ENCODE measurements at places on chromosomes 1 and 21.
A peak's percentile ranks its signal among the peaks of the same experiment; 100 is the strongest.

DNA sequence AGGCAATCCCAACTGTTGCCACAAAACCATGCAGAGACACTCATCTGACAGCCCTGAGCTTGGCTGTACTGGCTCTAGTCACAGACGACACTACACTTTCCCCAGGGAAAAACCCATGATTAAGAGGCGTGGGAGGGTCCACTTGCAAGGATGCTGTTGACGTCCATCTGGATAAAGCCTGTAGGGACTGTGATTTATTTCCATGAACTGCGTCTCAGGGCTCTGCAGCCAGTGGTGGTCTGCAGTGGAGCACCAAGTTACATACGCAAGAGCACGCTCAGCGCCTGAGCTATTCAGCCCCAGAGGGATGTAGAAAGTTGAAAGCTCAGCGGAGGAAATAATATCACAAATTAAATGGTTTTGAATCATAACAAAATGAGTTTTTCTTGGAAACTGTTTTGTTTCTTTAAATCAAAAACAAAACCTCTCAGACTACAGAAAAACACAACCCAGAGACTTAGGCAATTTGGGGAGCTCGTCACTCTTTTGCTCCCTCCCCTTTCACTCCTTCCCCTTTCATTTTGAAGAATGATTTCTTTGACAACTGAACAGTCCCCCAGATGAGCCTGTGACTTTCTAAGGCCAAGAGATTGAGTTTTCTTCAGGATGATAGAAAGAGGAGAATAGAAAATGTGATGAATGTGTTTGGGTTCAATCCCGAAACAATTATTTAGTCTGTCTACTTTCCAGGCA is 71.2 kb downstream of the NGF start:
- DNase-seq: no peak

- no peak for DNase-seq
These were observed 95.8 kb upstream of the HOOK1 start for GRCh38 chr1:59718989-59719360.

DNA sequence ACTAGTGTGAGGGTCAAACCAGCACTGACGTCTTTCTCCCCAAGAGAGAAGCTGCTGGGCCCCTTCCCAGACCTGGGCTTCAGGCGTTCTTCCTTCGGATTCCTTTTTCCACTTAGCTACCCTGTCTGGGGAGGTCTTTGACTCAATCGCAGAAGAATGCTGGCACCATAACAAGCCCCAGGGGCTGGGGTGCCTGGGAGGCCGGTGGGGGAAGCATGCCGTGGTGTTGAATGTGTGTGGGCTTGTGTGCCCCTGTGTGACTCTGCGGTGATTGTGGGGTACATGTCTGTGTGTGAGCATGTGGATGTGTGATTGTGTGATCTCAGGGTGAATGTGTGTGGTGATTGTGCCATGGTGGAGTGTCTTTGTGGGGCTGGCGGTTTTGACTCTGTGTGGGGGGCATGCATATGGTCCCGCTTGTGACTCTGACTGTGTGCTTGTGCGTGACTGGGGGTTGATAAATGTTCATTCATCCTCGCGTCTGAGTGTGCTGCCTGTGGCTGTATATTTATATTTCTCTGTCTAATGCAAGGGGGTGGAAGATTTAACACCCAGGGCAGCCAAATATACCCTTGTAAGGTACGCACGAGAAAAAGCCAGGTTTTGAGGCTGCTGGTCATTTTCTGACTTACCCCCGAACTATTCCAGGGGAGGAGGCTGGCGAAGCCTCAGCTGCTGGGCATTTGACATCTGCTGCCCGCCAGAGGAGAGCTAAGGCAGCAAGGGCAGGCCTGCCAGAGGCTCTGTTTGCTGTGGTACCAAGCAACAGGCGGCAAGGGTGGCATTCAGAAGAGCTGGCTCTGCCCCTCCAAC is 1.1 kb upstream of the SYNC start:
- DNase-seq: no peak

DNA sequence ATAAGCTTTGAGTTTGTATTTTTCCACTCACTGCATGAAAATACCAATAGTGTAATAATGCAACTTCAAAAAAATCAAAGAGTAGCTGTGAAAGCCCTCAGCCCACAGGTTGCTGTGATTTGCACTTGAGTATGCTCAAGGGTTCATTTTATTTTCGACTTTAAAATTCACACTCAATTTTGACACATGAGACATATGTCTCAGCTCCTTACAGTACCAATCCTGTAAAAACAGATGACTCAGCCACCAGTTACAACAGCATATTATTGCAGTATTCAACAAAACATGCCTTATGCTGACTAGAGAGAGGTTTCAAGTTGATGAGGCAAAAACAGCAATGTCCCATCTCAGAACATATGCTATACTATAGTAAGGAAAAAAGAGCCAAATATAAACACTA is 66.1 kb downstream of the CYYR1 start:
- no peak for DNase-seq

- no peak for DNase-seq
These were observed 50.2 kb upstream of the DNAH14 start for GRCh38 chr1:224879162-224879803.

DNA sequence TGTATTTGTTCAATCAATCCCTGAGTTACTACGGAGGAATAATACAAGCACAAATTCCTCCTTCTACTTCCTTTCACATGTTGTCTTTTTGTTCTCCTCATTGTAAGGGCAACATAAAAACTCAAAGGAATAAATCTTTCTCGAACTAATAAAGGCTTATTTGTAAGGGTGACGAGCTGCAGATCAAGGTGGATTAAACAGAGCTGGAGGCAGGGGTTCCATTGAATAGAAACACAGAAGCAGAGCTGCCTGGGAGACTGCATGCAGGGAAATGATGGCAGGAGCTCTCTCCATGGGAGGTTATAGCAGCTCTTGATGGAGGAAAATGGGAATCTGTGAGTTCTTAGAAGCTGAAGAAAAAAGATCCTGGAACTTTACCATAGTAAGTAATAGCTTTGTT is 160.2 kb downstream of the CYYR1 start:
- DNase-seq: no peak

GRCh38 chr1:63877816-63878215 is 104.0 kb downstream of the ROR1 start:
- no peak for DNase-seq

- DNase-seq: no peak
These were observed 126.2 kb downstream of the FGGY start for GRCh38 chr1:59422921-59423575.

DNA sequence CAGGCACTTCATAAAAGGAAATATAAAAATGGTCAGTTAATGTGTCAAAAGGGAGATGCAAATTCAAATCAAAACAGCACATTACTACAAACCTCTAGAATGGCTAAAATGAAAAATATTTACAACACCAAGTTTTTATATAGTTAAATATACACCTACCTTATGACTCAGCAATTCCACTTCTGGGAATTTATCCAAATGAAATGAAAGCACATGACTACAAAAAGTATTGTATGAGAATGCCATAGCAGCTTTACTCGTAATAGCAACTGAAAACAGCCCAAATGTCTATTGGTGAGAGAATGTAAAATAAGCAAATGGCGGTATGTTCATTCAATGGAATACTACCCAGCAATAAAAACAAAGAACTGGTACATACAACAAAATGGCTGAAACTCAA is 175.8 kb upstream of the SPAG17 start:
- DNase-seq: no peak

GRCh38 chr21:42281181-42281680 is 34.0 kb downstream of the TFF3 start:
- no peak for DNase-seq

DNA sequence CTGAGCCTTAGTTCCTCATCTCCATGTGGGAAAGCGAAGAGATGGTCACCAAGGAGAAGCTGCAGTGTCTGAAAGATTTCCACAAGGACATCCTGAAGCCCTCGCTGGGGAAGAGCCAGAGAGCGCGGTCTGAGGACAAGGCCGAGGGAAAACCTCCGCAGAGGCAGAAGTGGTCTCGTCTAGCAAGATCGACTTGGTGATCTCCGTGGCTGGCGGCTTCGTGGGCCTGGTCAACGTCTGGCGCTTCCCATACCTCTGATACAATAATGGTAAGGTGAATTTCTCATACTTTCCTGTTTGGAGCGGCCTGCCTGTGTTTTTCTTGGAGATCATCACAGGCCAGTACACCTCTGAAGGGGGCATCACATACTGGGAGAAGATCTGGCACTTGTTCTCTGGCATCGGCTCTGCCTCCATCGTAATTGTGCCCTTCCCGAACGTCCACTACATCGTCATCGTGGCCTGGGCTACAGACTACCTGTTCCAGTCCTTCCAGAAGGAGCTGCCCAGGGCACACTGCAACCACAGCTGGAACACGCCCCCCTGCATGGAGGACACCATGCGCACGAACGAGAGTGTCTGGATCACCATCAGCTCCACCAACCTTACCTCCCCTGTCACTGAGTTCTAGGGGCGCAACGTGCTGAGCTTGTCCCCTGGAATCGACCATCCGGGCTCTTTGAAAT is 841.1 kb upstream of the TMPRSS15 start:
- DNase-seq: no peak

- DNase-seq: no peak
These were observed 46.5 kb downstream of the CYP2J2 start for GRCh38 chr1:59879996-59880505.

GRCh38 chr1:30110846-30111245 is 612.5 kb downstream of the MATN1 start:
- no peak for DNase-seq

DNA sequence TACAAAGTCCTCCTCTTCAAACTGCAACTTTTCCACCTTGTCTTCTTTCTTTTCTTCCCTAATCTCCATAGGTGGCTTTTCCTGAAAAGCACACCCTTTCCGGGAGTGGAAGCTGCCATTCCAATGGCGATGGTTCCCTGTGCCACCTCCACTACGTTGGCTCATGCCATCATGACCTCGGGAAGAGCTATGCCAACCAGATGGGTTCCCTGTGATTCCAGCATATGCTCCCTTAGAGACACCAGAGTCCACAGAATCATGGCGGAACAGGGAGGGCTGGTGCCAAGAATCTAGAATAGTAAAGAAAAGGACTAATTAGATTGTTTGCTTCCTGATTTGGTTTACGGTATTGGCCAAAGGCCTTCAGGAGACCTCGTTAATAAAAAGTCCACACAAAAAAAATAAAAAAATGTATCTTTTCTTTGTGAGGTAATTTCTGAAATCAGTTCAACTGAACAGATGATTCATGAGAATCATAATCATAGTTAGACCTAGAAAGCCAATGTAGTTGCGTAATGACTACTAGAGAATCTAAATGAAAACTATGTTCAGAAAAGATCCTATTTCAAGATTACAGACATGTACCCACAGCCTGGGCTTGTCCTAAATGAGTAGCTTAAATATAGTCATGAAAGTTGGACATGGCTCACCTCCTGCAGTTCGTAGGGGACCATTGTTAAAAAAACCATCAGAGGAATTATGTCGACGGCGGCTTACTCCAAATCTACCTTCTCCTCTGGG is 30.9 kb upstream of the CCDC17 start:
- no peak for DNase-seq

DNA sequence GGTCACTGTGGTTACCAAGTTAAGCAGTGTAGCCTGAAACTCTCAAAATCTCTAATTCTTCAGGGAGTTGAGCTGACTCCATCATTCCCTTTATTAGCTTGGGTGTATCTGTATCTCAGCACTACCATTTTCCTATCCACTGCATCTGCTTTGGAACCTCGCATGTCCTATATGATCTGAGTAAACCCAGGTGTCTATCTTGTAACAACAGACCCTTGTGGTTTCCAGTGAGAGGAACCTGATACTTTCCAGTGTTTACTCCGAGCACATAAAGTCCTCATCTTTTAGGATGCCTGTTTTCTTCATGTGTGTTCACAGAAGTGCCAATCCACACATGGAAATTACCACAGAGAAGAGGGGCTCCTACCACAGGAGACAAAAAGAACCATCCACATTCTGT is 650.4 kb downstream of the LMO4 start:
- DNase-seq: no peak

DNA sequence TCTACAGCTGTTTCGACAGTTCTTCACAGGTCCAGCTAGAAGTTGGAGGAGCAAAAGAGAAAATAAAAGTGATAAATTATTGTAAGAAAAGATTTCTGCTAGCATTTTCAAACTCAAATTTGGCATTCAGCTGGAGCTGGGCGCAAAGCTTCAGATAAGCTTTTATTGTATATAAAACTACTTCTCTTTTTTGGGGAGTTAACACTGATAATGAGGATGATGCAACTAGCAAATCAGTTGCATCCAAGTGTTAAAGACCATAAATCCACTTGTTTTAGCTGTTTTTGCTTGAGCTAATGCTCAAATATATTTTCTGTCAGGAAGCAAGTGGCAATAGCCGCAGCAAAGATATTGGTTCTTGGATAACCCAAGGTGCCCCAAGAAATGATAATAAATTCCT is 127.1 kb upstream of the PKN2 start:
- no peak for DNase-seq

DNA sequence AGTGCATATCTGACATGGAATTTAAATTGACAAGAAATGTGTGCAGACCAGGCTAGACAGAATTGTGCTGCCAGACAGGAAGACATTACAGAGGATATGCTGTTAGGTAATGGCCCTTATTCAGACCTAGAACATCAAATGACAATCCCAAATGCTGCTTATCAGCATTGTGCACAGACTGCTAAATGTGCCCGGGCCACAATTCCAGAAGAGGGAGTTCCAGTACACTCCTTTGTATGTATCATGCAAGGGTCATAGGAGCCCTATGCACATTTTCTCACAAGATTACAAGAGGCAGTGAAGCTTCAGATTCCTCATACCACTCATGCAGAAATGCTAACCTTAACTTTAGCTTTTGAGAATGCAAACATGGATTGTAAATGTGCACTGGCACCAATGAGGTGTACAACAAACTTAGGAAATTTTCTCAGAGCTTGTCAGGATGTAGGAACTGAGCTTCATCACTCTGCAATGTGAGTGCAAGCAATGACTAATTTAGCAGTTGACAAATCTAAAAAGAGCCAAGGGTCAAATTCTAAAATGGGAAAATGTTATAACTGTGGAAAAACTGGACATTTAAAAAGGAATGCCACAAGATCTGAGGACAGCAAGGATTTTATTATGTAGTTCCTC is 273.5 kb downstream of the COL11A1 start:
- DNase-seq: no peak

- no peak for DNase-seq
These were observed 72.8 kb downstream of the PTPRU start for GRCh38 chr1:29309075-29309474.

- DNase-seq: no peak
These were observed 35.3 kb upstream of the FCER1A start for GRCh38 chr1:159266832-159267231.

- DNase-seq: peak; percentile 68
These were observed 236.2 kb downstream of the NFIA start for GRCh38 chr1:61318319-61319125.

GRCh38 chr1:207315435-207315834 is 6.0 kb upstream of the CD55 start:
- no peak for DNase-seq
